ENCODE measurements at places on chromosomes 16 and 17.

GRCh38 chr16:90027611-90028010 is 8.4 kb upstream of the DBNDD1 start:
- DNase-seq: no peak

DNA sequence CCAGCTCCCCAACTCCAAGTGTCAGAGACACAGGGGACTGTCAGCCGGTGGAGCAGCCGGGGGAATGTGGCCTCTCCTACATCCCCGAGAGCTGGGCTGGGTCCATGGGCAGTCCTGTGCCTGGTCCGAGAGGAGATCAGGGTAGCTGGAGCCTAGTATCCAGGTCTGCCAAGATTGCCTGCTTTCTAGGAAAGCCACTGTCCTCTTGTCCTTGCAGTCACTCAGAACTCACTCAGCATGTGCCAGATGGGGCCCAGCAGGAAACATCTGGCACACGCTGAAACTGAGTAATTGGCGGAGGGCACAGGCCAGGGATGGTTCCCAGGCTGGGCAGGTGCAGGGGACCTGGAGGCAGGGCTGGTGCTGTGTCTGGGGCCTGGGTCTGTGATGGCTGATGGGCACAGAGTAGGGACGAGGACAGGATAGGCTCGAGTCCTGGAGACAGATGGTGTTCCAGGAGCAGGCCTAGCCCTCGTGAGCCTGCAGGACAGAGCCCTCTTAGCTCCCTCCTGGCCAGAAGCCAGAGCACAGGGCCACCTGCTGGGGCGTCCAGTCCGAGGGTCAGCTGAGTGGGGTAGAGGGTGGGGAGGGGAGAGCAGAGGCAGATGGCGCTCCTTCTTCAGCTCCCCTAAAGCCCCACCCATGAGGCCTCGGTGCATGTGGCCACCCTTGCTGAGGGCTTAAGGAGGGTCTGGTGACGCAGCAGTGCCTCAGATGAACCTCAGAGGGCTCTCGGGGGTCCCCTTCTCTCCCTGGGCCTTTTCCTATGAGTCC is 31.1 kb downstream of the ADCY7 start:
- DNase-seq: no peak

DNA sequence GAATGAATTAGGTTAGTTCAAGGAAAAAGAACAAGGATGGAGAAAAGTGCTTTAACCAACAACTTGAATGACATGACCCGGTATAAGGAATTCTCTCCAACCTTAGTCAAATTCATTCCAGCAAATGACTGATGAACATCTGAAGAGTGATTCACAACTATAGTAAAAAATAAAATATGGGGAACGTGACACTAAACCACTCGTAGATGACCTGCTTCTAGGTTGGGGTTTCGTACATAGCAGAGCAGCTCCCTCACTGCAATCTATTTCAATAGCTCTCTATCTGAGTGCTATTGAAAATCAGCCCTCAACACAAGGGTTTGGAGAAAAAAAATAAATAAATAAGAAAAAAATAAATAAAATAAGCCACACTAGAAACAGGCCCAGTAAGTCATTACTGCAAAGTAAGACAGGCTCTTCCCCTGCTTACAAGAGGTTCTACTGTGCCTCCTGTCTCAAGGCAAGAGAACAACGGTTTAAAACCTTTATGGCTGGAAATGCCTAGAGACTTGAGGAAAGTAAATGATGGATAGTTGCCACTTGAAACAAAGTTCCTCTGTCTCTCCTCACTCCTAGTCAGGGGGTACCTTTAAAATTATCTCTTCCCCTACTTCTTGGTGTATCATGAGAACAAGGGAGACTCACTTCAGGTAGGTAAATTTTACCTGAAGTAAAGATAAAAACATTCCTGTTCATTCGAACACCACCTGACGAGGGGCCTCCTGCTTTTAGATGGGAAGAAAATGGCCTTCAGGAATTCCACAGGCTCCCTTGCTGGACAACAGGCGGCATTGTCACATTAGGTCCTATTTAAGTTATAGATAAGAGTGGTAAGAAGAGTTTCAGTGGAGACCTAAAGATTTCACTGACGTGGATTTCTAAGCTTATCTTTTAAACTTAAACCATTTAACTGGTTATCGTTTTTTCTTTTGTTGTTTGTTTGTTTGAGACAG is 20.5 kb downstream of the COG7 start:
- DNase-seq: no peak

- no peak for DNase-seq
Observed at GRCh38 chr17:33905338-33905800, 349.7 kb upstream of the CCL2 start.
